SW480 (cell line): ENCODE measurements at places on chromosomes 12 and 14.

DNA sequence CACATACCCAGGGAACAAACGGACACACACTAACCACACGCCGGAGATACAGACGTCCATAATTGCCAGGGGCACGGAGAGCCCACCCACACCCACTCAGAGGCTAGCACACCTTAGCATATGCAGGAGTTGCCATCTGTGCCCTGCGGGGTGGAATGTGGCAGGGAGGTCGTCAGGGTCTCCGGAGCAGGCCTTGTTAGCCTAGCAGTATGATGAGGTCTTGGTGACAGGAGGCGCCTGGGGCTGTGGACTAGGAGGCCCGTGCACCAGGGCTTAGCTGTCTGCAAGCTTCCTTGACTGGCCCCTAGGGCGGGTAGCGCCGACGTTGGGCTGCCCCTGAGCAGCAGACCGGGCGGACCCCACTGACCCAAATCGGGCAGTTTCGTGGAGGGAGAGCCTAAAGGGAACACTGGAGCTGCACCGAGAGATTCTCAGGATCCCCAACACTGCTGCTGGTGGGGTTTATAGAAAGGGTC, 10.0 kb downstream of the STAC3 start:
- peak; percentile 34 for DNase-seq

GRCh38 chr14:52610187-52610586, 57.6 kb downstream of the GPR137C start:
- no peak for DNase-seq

GRCh38 chr12:27303139-27304111, 29.2 kb upstream of the BMAL2 start:
- no peak for DNase-seq

GRCh38 chr12:65232476-65233077, 45.9 kb upstream of the MSRB3 start:
- peak; percentile 11 for DNase-seq

DNA sequence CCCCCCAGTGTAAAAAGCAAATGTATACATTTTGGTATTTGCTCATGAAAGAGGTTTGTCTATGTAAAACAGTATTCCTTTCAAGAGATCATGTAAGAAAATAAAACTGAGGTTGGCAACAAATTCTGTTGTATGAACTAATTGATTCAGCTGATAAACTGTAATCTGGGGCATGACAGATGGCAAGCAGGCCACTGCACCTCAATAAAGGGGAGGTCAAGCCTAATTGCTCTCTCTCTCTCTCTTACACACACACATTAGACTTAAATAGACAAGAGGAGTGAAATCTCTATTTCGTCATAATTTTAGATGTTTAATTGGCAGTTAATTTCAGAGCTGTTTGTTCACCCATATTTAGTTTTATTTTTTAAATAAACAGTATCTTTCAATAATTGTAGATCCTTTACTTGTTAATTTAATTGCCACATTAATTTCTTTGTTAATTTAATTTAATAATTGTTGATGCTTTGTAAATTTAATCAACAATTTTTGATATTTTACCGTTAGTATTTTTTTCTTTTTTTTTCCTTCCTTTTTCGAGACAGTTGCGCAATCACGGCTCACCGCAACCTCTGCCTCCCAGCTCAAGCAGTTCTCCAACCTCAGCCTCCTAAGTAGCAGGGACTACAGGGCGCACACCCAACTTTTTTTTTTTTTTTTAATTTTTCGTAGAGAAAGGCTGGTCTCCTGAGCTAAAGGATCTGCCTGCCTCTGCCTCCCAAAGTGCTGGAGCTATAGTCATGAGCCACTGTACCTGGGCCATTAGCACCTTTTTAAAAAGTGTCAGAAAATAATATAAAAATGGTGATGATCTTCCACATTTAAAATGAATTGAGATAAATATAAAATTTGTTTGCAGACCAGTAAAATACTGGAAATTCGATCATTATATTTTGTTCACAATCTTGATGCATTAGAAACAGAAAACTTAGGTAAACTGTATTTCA, 577.7 kb downstream of the SLC16A7 start:
- no peak for DNase-seq

GRCh38 chr12:27555361-27555760, 31.4 kb downstream of the PPFIBP1 start:
- no peak for DNase-seq

GRCh38 chr14:104385531-104386101, 193.9 kb upstream of the C14orf180 start:
- no peak for DNase-seq

DNA sequence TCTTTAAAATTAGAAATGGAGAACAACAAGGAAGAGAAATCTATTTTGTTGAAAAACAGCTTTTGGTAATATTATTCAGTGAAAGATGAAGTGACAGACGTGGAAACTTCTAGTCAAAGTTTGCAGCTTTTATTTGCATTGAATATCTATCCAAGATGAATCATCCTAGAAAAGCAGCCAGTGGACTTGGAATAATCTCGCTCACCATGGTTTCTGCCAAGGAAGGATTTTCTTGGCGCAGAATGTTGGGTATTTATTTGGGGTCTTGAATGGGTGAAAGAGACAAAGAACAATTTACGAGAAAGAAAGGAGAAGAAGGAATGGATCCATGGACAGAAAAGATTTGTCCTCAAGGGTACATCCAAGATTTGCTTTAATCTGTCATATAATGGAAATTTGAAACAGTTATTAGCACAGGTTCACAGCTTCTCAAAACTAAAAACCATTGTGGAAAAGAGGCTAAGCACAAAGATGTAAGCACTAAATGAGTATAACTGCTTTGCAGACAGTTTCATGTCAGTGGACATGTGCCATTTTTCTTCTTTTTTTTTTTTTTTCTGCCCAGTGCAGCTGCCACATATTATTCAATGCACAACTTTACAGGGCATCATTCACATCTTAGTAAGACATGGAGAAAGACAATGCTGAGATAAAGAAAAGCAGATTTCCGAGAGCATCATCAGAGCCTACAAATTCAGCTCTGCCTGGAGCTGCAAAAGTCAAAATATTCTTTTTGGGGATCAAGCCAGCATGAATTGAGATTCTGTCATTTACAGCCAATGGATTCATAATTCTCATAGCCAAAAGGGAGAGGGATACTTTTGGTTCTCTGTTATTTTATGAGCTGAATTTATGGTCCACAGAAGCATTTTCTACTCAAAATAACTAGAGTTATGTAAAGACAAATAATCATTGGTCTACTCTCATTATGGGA, 333.7 kb downstream of the DAD1 start:
- DNase-seq: no peak

DNA sequence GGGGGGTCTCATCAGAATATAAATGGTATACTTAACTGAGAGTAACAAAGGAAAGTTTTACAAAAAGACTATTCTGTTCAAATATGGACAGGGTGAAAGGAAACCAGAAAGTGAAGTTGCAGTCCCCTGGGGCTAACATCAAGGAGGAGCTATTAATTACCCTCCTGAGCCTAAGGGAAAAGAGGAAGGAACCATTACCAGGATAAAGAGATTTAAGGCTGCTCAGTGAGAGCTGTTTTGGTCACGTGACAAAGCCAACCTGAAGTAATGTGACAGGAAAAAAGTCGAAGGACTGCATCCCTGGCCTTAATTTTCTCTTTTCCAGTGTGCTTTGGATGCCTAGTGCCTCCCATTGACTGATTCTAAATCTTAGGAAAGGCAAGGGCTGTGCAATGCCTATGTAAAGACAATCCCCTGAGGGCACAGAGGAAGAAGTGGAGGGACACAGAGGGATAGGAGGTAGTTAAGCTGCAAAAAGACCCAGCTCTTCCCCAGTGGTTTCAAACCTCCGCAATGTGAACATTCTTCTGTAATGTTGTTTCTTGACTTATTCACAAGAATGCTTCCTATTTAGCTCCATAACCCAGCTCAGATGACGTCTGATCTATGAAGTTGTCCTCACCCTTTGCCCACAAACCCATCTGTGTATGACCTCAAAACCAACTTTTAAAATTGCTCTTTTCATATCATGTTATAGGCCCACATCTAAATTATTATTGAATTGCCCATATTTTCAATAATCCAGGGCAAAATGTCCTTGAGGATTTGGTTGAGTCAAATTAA, 187.7 kb upstream of the DCN start:
- DNase-seq: no peak

GRCh38 chr12:111598637-111599452, at the start of gene ATXN2:
ATXN2 (minus strand) TSS chr12:111599315; CDS start chr12:111599034, 281 bp downstream.
- peak; percentile 61 for DNase-seq

- no peak for DNase-seq
Observed at GRCh38 chr12:27008081-27008480, 6.1 kb downstream of the TM7SF3 start.

DNA sequence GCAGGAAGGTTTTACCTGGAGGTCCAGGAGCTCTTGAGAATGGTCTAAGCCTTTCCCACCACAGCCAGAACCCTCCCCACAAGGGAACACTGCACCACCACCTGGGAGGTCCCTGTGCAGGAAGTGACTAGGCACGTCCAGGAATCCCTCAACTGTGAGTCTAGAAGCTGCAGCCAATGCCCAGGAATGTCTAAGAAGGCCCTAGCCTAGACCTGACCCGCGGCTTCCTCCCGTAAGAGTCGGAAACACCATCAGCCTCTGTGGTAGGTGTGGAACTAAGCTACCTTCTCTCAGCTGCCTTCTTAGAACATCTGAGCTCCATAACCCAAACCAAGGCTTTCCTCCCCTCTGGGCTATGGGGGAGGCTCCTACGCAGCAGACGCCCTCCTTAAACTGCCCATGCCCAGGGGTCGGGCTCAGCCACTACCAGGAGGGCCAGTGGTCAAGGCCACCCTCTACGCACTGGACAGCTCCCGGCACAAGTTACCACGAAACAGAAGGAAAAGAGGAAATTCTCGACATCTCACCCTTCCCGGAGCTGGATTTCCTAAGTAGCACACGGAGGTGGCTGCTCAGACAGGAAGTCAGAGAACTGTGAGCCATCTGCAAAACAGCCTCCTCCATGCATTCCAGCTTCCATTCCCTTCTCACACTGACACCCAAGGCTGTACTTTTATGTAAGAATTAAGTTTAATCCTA, 25.5 kb downstream of the ZFYVE21 start:
- DNase-seq: no peak

DNA sequence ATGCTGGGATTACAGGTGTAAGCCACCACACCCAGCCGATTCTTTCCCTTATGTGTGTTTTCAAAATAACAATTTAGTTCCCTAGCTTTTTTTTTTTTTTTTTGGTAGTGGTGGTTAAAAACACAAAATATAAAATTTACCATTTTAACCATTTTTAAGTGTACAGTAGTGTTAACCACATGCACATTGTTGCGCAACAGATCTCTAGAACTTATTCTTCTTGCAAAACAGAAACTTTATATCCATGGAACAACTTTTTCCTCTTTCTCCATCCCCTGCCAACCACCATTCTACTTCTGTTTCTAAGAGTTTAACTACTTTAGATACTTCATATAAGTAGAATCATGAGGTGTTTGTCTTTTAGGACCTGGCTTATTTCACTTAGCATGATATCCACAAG, 1.1 kb upstream of the NDUFA12 start:
- no peak for DNase-seq

- no peak for DNase-seq
Observed at GRCh38 chr14:69190191-69190590, 1.1 kb upstream of the EXD2 start.

- no peak for DNase-seq
Observed at GRCh38 chr12:110561471-110562201, 21.5 kb downstream of the PPTC7 start.

GRCh38 chr12:14957551-14958168, 3.7 kb downstream of the ARHGDIB start:
- DNase-seq: no peak

DNA sequence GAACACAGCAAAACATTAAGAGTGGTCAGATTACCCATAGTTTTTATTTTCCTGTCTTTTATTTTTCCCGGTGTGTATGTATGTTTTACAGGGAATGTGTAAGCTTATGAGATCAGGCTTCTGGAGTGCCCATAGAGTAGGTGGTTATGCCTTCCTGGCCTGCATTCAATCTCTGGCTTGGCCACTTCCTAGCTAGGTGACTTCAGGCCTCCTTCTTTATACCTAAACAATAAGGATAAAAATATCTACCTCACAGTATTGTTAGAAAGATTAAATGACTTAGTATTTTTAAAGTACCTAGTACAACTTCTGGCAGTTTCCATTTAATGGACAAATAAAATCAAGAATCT, 42.4 kb downstream of the ITPR2 start:
- DNase-seq: no peak

DNA sequence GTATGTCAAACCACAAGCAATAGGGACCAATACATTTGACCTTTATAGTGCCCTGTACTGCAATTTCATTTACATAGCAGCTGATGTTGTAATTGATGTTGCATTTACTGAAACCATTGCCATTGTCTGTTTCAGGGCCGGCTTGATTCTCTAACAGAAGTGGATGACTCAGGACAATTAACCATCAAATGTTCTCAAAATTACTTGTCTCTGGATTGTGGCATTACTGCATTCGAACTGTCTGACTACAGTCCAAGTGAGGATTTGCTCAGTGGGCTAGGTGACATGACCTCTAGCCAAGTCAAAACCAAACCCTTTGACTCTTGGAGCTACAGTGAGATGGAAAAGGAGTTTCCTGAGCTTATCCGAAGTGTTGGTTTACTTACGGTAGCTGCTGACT, 216.0 kb downstream of the AKAP6 start:
- DNase-seq: no peak

GRCh38 chr12:40375076-40375475, 150.3 kb downstream of the LRRK2 start:
- DNase-seq: peak; percentile 2

GRCh38 chr12:54298904-54299303, 1.9 kb downstream of the NFE2 start:
- no peak for DNase-seq

- peak; percentile 93 for DNase-seq
Observed at GRCh38 chr12:46430340-46430948, 57.9 kb upstream of the SLC38A2 start.

GRCh38 chr12:98424726-98425401, 90.5 kb upstream of the TMPO start:
- peak; percentile 72 for DNase-seq

GRCh38 chr12:10001171-10001776, 2.4 kb upstream of the CLEC1B start:
- no peak for DNase-seq

DNA sequence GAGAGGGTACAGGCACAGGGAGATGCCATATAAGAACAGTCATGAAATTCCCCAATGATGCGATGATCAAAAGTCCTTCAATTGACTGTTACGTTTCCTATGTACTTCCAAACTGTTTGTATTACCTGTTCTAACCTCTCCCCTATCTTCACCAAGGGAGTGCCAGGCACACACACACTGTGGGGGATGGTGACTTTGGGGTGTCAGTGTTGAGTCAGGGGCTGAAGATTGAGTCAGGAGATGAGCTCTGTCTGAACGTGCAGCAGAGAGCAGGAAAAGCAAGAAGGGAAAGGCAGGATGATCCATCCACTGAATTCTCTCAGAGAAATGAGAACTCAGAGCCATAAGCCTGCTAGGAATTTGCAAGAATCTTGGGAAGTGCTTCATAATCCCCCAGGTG, 153.4 kb downstream of the EFCAB11 start:
- no peak for DNase-seq

- DNase-seq: no peak
Observed at GRCh38 chr14:74691456-74691855, 21.4 kb downstream of the AREL1 start.
